ENCODE measurements at places on chromosomes 16 and 17.

GRCh38 chr17:80769936-80770625 is 221.6 kb upstream of the CHMP6 start:
- no peak for DNase-seq

DNA sequence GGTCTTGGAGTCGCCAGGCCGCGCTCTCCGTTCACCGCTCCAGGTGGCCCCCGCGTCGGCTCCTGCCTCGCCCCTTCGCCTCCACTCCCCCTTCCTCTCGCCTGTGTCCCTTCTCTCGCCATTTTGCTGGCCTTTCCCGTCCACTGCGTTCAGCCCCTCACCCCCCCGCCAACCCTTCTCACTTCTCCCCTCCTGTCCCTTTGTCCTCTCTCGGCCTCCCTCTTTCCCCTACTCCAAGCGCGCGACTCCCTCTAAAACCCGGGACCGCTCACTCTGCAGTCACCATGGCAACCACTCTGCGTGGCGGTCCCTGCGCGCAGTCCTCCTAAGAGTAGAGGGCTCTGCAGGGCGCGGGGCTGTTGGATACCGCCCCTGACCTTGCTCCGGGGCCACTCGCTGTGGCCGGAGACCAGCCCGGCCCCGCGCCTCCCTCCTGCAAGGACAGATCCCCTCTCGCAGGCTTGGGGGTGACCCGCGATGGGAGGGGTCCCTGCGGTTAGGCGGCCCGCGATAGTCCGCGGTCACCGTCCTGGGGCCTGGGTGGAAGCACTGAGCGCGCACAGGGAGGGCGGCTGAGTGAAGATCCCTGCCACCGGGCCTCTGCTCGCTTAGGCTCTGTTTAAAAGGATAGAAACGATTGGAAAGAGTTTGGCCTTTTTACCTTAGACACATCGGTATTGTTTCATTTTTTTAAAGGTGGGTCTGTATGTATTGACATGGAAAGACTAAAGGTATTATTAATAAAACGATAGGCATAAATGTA is 454 bp downstream of the CCDC40 start:
- no peak for DNase-seq

DNA sequence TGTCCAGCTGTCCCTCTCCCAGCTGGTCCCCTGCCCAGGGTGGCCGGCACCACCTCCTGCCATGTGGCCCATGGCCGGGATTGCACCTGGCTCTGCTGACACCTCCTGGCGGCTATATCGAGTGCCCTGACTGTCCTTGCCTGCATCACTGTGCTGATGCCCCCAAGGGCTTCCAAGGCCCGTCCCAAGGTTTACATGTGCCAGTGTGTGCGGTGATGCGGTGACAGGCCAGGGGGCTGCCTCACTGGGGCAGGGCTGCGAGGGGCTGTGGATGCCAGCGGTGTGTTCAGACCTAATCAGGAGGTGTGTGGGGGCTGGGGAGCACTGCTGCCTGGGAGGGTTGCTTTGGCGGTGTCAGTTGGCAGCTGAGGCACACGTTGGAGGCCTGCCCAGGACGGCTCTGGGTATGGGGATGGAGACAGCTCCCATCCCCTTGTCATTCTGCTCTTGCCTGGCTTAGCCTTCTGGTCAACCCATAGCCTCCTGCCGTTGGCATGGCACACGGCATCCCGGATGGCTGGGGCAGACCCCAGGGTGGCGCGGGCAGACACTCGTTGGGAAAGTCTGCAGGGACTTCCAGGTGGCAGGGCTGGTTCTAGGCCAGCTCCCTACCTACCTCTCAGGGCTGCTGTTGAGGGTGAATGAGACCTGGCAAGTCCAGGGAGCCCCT is 5.5 kb downstream of the MAP2K3 start:
- no peak for DNase-seq

DNA sequence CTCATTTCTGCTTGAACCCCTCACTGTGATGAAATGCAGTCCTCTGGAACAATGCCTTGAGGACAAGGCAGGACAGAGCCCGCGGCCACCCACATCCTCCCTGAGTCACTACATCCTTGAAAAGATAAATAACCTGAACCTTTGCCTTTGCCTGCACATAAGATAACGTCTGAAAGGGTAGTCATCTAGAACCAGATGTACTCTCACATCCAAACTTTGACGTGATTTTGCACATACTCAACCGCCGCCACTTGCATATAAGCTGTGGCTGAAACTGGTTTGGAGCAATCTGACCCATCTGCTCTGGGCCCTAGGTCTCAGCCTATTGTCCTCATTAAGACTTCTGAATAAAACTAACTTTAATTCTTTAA is 252.1 kb downstream of the PHKB start:
- no peak for DNase-seq

GRCh38 chr16:72073560-72074230 is 10.7 kb downstream of the HPR start:
- DNase-seq, result no peak

DNA sequence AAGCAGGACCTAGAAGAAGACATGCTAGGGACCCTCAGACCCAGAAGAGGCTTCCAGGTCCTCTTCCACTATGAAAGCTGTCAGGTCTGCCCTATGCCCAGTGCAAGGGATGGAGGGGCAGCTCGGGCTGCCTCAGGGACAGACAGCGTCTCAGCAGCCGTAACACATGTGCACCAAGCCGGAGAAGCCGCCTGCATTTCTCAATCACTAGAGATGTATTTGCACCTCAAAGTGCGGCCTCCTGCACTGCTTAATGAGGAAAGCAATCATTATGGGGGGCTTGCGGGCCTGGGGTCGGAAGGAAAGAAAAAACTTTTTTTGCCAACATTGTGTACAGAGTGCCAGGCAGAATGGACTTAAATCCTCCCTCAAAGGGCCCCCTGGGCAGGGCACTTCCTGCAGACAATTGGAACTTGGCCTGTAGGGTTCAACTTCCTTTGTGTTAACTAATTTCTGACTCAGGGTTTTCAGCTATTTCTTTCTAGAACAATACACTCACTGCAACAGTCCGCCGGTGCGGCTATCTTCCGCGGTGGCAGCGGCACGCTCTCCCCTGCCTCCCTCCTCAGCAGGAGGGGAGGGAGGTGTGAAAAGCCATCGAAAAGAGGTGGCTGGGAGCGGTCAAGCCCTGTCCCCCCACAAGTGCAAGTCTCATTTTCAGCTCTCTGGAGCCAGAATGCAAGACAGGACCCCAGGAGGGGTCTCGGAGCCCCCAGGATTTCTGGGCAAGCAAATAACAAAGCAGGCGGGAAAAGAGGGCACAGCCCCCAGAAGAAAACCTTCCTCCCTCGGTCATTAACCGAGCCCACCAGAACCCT is 101.2 kb downstream of the ZNF423 start:
- DNase-seq, result no peak

GRCh38 chr16:10314811-10315210 is 71.0 kb upstream of the ATF7IP2 start:
- DNase-seq, result no peak

DNA sequence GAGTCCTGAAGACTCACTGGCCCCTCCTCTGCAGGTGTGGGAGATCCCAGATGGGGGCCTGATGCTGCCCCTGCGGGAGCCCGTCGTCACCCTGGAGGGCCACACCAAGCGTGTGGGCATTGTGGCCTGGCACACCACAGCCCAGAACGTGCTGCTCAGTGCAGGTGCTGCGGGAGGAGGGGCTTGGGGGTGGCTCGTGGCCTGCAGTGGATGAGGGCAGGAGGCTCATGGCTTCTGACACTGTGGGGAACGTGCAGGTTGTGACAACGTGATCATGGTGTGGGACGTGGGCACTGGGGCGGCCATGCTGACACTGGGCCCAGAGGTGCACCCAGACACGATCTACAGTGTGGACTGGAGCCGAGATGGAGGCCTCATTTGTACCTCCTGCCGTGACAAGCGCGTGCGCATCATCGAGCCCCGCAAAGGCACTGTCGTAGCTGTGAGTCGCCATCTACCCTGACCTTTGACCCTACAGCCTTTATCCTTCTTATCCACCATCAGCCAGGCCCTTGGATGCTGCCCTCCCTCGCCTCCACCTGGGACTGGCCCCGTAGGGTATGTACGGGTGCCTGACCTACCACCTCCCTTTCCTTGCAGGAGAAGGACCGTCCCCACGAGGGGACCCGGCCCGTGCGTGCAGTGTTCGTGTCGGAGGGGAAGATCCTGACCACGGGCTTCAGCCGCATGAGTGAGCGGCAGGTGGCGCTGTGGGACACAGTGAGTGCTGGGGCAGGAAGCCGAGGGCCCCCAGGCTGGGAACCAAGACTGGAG is 3.6 kb downstream of the CORO1A start:
- DNase-seq, result no peak

DNA sequence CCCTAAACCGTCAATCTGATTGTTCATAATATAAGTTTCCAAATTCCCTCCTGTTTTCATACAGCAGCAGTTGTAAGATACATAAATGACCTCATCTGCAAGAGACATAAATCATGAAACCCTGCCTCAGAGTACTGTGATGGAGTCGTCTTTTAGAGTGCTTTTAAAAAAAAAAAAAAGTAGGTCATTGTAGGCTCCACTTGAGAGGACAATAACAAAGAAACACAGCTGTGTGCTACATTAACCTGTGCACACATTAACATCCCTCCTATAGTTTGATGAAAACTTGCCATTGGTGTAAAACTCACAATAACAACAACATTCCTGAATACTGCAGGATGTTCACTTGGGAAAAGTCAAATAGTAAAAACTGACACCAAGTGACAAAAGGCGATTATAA is 56.5 kb downstream of the XPO6 start:
- DNase-seq, result no peak

- no peak for DNase-seq
These were observed 80.9 kb upstream of the GNG13 start for GRCh38 chr16:881219-882097.

GRCh38 chr17:79220201-79220712 is 145.6 kb downstream of the ENGASE start:
- DNase-seq, result no peak

- DNase-seq, result no peak
These were observed 26.5 kb downstream of the MAP1LC3B start for GRCh38 chr16:87418644-87419043.

- no peak for DNase-seq
These were observed 24.4 kb upstream of the NOS2 start for GRCh38 chr17:27824745-27825144.

GRCh38 chr16:24749310-24749709 is 19.9 kb downstream of the TNRC6A start:
- DNase-seq, result no peak

GRCh38 chr17:50624321-50624934 is 10.3 kb upstream of the ABCC3 start:
- no peak for DNase-seq

- no peak for DNase-seq
These were observed 2.0 kb downstream of the TNK1 start for GRCh38 chr17:7382901-7383300.

- no peak for DNase-seq
These were observed 57.6 kb downstream of the YPEL2 start for GRCh38 chr17:59389066-59389465.

DNA sequence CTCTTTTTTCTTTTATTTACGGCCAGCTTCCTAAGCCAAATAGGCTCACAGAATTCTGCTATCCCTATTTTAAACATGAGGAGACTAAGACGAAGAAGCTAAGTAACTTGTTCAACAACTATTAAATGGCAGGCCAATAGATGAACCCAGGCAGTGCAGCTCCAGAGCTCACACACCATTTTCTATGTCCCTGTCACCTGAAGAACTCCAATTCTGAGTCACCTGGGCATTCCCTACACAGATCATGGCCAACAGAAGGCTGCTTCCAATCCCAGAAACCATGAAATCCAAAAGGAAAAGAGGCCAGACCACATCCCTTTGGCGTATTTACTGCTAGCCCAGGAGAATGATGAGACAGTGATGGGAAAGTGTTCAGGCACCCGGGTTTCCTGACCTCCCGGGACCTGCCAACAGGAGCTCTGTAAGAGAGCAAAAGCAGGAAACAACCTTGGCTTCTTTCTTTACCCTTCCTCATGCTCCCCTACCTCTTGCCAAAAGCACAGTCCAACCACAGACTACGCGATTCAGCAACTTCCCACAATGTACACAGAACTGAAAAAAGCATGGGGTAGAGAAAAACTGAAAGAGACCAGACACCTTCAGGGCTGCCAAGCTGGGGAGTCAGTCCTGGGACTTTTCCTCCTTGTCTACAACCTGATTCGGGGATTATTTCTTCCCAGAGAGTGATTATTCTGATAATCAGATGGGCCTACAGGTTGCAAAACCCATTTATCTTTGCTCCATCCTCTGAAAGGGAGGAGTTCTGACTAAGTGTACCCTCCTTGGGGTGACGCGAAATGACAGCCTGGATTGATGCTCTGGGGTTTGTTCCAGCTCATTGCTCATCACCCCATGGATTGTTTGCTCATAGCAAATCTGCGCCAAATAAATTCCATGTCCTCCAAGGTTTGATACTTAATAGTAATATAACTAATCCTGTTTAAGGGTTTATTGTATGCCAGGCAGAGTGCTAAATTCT is 47.8 kb upstream of the HAS3 start:
- no peak for DNase-seq

- DNase-seq, result no peak
These were observed 610.7 kb downstream of the TMEM114 start for GRCh38 chr16:7979448-7980132.

DNA sequence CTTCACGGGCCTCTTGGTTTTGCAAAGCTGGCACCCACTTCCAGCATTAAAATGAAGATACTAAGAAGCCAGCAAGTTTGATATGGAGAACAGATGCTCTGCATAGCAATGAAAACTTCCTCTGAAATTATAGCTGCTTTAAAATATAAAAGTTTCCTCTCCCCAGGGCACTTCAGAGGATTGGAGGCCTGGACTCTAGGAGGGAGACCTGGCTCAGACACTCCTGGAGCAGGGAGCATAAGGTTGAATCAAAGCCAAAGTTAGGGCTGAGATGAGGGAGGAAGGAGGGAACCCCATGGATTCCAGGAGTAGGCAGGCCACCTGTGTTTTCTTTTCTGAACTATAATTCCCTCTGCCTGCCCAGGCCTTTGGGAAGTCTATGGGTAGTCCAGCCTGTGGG is 176.0 kb upstream of the RPL38 start:
- DNase-seq, result no peak

- DNase-seq, result no peak
These were observed 89.9 kb downstream of the TBC1D16 start for GRCh38 chr17:79945591-79946255.

- no peak for DNase-seq
These were observed 22.6 kb upstream of the ITGB4 start for GRCh38 chr17:75698659-75699058.

- DNase-seq, result no peak
These were observed 30.0 kb downstream of the MAPT start for GRCh38 chr17:45924332-45924820.

- no peak for DNase-seq
These were observed 32.1 kb downstream of the DBNDD1 start for GRCh38 chr16:89987169-89987568.

- DNase-seq, result no peak
These were observed 1.0 kb downstream of the SLC47A1 start for GRCh38 chr17:19534562-19535149.
